Amygdala (tissue), 56 donors: ENCODE measurements at places on chromosomes 11 and 22.

GRCh38 chr22:19105456-19105855 is 16.8 kb downstream of the DGCR2 start:
- no peak for DNase-seq

GRCh38 chr11:27672836-27673464 is 27.3 kb downstream of the BDNF start:
- DNase-seq = no peak

- DNase-seq = no peak
Observed at GRCh38 chr22:40010746-40011145, 16.0 kb downstream of the FAM83F start.

DNA sequence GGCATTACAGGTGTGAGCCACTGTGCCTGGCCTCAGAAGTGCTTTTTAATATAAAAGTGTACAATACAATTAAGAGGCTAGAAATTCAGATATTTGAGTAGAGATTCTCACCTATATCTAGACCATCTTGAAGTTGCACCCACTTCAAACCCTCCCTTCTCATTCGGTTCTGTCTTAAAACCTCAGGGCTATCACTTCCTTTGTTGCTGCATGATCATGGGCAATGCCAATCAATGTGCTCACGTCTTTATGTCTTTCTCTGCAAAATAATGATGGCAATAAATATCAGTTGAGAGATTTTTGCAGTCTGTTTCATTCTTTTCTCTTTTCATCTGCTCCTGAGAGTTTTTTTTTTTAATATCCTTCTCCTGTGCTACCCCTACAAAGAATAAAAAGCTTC is 9.3 kb upstream of the NUP160 start:
- no peak for DNase-seq

DNA sequence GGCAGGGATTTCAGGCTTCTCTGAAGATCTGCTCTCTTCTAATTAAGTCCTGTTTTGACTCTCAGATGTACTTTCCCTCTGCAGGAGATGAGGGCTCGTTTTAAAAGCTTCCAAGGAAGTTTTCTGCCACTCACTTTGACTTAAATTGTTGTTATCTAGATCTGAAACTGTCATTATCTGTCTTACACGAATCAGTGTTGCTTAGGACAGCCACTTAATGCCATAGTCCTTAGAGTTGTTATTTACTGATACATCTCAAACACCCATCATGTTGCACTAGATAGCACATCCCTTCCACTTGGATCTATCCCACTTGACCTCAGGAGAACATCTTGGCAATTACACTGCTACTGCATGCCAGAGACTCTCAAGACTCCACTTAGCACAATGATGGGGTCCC is 86.9 kb upstream of the FAT3 start:
- no peak for DNase-seq

DNA sequence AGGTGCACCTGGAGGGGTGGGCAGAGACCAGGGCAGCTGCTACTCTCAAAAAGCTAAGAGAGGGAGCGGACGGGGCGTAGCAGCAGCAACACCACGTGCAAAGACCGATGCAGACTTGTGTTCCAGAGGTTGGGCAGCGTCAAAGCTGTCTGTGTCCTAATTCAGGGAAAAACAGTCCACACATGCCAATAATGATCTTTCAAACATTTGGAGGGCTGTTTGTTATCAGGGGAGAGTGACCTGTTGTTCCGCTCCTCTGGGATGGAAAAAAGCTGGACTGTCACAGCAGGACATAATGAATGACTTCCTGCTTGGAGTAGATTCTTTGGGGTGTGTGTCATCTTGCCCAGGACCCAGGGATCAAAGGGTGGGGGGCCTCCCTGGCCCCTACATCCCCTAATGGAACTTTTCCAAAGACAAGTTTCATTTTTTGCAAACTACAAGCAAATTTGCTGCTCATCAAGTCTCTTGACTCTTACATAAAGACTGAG is 6.2 kb upstream of the FBLN1 start:
- no peak for DNase-seq

- no peak for DNase-seq
Observed at GRCh38 chr11:97019754-97020153, 629.9 kb downstream of the JRKL start.

DNA sequence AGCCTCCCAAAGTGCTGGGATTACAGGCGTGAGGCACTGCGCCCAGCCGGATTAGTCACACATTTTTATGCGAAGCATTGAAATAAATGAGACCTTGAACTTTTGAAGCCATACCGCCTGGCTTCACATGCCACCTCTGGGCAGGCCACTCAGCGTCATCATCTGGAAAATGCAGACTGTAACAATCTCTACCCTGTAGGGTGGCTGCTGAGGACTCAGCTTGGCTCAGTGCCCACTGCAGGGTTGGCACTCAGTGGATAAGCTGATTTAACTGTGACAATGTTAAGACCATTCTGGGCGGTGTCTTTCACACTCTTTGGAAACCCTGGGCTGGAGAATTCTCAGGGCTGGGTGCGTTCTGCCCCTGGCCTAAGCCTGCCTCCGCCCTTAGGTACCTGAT is 8.5 kb downstream of the SH3BP1 start:
- no peak for DNase-seq

DNA sequence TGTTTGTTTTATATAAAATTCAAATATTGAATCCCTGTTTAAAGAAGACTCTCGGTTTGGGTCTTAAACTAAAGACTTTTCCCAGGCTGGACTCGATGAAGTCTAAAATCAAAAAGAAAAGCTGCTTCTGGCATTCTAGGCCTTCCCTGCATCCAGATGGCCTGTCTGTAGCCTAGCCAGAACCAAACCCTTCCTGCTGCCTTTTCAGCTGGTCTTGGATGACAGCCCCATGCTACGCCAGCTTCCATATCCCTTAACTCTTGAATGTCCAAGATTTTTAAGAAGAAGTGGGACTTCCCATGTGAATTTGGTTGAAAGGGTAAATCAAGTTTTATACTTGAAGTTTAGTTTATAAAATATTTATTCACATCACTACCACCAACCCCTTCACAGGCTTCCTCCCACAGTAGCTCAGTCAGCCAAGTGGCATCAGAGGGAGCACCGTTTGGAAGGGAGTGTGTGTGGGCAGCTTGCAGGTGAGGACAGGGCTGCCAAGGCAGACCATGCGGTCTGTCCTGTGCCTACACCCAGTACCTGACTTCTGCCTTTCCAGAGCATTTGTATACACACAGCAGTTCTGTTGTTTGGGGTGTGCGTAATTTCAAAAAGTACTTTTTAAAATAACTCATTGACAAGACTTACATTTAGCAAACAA is 18.2 kb upstream of the PSMA1 start:
- DNase-seq = no peak

DNA sequence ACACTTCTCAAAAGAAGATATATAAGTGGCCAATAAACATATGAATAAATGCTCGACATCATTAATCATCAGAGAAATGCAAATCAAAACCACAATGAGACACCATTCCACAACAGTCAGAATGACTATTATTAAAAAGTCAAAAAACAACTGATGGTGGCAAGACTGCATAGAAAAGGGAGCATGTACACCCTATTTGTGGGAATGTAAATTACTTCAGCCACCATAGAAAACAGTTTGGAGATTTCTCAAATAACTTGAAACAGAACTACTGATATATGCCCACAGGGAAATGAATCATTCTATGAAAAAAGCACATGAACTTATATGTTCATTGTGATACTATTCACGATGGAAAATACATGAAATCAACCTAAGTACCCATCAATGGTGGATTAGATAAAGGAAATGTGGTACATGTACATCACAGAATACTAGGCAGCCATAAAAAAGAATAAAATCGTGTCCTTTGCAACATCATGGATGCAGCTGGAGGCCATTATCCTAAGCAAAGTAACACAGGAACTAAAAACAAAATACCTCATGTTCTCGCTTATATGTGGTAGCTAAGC is 42.4 kb downstream of the GLYATL2 start:
- no peak for DNase-seq

GRCh38 chr22:36134182-36134581 is 26.4 kb downstream of the APOL3 start:
- DNase-seq = no peak

DNA sequence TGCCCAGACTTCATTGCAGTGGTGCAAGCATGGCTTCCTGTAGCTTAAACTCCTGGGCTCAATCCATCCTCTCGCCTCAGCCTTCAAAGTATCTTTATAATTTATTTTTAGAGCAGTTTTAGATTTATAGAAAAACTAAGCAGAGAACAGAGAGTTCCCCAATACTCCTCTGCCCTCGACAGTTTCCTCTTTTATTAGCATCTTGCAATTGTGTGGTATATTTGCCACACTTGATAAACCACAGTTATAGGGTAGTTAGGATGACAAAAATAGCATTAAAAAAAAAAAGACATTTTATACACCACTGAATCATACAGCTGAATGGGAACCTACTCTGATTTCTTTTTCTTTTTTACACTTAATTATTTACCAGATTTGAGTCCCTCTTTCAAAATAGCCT is 31.2 kb downstream of the MS4A2 start:
- no peak for DNase-seq

GRCh38 chr11:30825723-30826122 is 239.6 kb upstream of the MPPED2 start:
- no peak for DNase-seq

- DNase-seq = no peak
Observed at GRCh38 chr11:2302896-2303626, 1.2 kb downstream of the TSPAN32 start.

- no peak for DNase-seq
Observed at GRCh38 chr11:104301776-104302175, 137.8 kb upstream of the PDGFD start.

- no peak for DNase-seq
Observed at GRCh38 chr11:113877670-113878055, 2.3 kb upstream of the USP28 start.

DNA sequence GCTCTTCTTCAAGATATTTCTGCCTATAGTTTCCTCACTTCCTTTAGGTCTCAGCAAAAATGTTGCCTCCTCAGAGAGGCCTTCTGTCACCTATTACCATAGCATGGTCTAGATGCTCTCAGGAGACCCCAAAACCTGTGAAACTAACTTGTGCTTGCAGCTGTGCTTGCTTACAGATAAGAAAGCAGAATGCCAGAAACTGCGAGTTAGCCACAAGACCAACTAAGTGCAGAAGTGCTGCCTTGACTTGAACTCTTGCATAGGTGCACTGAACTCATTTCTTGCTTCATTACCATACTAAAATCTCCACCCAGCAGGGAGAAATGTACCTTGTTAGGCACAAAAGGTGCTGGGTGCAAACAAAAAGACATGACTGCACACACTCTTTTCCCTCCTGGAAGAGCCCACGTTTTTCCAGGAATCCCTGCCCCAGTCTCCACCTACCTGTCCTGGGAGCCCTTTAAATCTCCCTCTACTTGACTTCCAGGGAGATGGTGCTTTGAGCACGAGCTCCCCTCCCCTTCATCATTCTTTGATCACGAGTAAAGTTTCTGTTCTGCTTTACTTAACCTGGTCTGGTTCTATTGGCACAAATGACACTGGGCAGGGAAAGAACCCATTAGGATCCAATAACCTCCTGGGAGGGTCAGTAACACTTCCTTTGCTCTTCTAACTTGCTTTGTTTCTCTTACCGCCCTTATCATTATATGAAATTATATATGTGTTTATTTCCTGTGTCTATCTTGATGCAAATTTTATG is 137.7 kb upstream of the DDI1 start:
- DNase-seq = no peak

- no peak for DNase-seq
Observed at GRCh38 chr11:74581954-74582547, 10.3 kb upstream of the POLD3 start.

- no peak for DNase-seq
Observed at GRCh38 chr11:131918663-131919062, 548.2 kb downstream of the NTM start.

- DNase-seq = no peak
Observed at GRCh38 chr11:131471976-131472375, 101.6 kb downstream of the NTM start.

- no peak for DNase-seq
Observed at GRCh38 chr22:47167056-47167455, 404.6 kb downstream of the TBC1D22A start.

- no peak for DNase-seq
Observed at GRCh38 chr22:22593964-22594656, 35.0 kb upstream of the PRAME start.

GRCh38 chr11:65620666-65621065 is 5.1 kb downstream of the PCNX3 start:
- no peak for DNase-seq

DNA sequence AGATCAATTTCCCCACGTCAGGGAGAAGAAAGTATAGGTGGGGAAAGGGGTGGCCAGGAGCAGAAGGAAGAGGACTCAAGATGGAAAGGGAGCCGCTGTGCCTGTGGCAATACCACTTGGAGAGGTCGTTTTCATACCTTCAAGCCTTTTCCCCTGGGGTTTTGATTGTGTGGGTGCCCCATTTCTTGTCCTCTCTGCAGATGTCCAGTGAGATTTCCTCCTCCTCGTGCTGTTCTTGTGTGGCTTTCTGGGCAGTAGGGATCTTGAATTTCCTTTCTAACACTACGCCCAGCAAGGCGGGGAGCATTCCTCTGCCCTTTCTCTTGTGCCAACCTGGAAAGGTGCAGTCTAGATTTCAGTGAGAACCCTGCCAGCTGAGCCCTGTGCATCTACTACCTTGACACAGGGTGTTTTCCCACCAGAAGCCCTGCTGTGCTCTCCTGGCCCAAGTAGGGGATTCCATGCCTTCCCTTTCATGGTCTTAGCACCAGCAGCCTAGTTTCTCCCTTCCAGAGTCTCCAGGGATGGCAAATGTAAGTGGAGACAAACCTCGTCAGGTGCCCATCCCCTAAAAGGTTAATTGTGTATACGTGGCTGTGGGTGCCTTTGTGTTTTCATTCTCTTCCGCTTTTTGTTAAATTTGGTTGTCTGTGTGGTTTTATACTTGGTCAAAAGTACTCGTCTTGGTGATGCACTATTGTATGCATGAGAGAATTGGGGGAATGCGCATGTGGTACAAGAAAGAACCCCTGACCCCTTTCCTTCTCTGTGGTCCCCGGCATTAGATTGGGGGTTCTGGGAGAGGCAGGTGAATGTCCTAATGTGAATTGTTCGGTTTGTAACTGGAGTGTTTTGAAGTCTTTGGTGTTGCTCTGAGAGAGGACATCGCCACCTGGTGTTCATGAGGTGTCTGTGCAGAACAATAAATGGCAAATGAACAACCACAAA is 71.4 kb upstream of the MPEG1 start:
- DNase-seq = no peak

- no peak for DNase-seq
Observed at GRCh38 chr11:114078423-114078822, 18.9 kb downstream of the ZBTB16 start.

DNA sequence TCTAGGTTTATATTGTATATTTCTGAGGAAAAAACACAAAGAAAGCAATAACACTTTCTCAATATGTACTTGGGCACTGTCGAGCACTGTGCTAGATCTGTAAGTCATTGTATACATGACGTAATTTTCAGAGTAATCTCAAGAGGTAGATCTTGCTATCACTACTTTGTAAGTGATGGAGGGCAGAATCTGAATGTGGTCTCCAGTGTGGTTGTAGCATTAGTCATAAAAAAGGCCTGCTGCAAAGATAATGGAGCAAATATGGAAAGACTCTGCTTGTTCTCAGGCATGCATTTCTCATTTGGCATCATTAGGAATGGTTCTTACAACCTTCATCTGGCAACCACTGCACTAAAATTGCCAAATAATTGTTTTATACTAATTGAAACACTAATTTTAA is 419.8 kb upstream of the CCDC179 start:
- no peak for DNase-seq

- DNase-seq = no peak
Observed at GRCh38 chr11:13942971-13943381, 19.5 kb upstream of the SPON1 start.

GRCh38 chr22:28841111-28841510 is 40.7 kb upstream of the XBP1 start:
- DNase-seq = no peak

- DNase-seq = peak; percentile 35
Observed at GRCh38 chr11:2387266-2387987, 10.3 kb downstream of the CD81 start.

- no peak for DNase-seq
Observed at GRCh38 chr22:32533265-32534111, 58.9 kb downstream of the FBXO7 start.
